Neuronal stem cell (in vitro differentiated cells): ENCODE measurements at places on chromosomes 1 and 21.

- H3K4me1 ChIP-seq, result no peaks in the 10 kb centered on the region
- H3K27me3 ChIP-seq, result no peaks in the 10 kb centered on the region
- no peak overlapping the region for H3K27ac ChIP-seq
- H3K4me3 ChIP-seq, result no peak overlapping the region
Measured at GRCh38 chr21:45123440-45123839, 49.1 kb downstream of the ADARB1 start.

DNA sequence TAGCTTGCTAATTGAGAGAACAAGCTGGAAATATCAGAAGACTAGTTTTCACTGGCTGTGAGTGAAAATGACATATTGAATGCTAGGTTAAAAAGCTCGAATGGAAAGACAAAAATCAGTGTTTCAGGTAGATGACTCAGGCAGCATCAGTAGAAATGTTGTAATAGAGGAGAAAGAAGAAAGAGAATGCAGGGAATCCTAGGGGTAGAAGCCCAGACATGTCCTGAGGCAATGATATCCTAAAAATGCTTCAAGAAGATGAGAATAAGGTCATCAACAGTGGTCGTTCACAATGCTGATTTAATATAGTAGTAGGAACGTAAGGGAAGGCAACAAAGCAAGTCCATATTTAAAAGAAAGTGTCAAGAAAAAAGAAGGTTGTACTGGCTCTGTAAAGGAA, 96.7 kb upstream of the HP1BP3 start:
- H3K36me3 ChIP-seq, result peaks cover 3% of the 10 kb centered on the region
- no peak for DNase-seq
- H3K4me1 ChIP-seq, result peaks cover 2% of the 10 kb centered on the region
- no peak overlapping the region for H3K4me3 ChIP-seq
- no peaks in the 10 kb centered on the region for H3K27me3 ChIP-seq

DNA sequence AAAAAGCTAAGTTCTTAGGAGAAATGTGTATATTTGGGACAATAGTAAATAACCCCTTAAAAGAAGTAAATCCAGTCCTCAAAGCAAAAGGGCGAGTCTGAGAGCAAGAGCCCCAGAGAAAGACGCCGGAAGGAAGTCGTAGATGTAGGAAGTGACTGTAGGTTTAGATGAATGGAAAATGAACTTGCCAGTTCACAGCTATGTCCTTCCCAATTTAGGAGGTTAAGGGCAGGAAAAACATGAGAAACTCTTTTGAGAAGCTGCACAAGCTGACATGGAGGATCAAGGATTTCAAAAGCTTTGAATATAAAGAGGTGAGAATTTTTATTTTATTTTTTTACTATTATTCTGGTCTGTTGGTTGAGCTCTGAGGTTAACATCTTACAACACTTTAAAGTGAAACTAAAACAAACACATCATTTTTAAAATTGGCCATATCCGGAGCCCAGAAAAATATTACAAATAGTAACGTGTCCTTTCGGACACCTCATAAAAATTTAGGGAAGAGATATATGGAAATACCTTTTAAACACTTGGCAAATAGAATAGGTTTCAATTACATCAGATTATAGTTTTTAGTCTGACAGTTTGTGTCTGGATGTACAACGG, 1178.6 kb downstream of the MRPL39 start:
- H3K27ac ChIP-seq, result no peak overlapping the region
- H3K36me3 ChIP-seq, result no peaks in the 10 kb centered on the region
- H3K4me3 ChIP-seq, result no peak overlapping the region
- no peak for DNase-seq

DNA sequence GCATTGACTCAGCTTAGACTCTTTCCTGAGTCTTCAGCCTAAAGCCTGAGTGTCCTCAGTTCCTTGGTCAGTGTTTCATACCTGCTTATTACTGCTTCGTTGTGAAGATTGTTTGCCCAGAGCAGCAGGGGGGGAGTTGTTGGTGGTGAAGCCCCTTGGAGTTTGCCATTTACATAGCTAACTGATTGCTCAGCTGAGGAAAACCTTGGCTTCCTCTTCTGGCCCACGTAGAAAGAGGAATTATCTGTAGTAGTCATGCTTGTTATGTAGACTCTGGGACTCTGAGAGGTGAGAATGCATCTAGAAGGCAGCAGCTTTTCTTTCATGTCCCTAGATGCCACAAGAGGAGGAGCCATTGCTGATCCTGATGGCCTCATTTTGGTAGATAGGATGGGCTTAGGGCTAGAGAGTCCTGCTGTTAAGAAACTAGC, 125.9 kb downstream of the MAST2 start:
- no peak for DNase-seq
- no peaks in the 10 kb centered on the region for H3K27me3 ChIP-seq
- peaks cover 16% of the 10 kb centered on the region for H3K4me1 ChIP-seq
- no peaks in the 10 kb centered on the region for H3K36me3 ChIP-seq
- H3K4me3 ChIP-seq, result no peak overlapping the region

DNA sequence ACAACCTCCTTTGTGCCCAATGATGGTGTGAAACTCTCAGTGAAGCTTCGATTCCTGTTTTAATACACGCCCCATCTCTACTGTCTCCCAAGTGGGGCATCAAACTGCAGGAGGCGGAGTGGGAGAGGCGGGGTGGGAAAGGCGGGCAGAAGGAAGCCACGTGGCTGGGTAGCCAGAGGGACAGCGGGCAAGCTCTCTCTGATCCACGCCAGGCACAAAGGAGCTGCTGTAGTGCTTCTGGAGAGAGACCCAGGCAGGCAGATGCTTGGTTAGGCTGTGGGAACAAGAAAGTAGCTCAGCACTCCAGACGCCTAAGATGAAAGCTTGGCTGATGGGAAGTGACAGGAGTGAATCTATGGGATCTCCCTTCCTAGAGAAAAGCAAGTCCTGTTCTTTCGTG, 25.7 kb downstream of the TRIM67 start:
- H3K27ac ChIP-seq, result no peak overlapping the region
- H3K36me3 ChIP-seq, result no peaks in the 10 kb centered on the region
- peaks cover 11% of the 10 kb centered on the region for H3K27me3 ChIP-seq
- no peak for DNase-seq
- peaks cover 11% of the 10 kb centered on the region for H3K4me1 ChIP-seq

DNA sequence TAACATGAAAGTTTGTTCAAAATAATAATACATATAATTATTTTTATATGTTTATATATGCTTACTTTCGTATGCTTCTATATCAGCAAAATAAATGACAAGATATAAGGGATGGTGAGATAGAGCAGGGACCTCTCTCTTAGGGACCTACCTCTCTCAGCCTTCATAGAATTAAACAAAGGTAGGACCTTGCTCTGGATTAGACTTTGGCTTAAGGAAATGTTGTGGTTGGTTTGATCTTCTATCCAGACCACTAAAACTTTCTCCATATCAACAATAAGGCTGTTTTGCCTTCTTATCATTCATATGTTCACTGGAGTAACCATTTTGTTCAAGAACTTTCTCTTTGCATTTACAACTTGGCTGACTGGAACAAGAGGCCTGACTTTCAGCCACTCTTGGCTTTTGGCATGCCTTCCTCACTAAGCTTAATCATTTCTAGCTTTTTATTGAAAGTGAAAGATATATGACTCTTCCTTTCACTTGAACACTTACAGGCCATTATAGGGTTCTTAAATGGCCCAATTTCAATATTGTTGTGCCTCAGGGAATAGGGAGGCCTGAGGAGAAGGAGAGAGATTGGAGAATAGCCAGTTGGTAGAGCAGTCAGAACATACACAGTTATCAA, 14.4 kb downstream of the FRRS1 start:
- H3K27ac ChIP-seq, result no peak overlapping the region

DNA sequence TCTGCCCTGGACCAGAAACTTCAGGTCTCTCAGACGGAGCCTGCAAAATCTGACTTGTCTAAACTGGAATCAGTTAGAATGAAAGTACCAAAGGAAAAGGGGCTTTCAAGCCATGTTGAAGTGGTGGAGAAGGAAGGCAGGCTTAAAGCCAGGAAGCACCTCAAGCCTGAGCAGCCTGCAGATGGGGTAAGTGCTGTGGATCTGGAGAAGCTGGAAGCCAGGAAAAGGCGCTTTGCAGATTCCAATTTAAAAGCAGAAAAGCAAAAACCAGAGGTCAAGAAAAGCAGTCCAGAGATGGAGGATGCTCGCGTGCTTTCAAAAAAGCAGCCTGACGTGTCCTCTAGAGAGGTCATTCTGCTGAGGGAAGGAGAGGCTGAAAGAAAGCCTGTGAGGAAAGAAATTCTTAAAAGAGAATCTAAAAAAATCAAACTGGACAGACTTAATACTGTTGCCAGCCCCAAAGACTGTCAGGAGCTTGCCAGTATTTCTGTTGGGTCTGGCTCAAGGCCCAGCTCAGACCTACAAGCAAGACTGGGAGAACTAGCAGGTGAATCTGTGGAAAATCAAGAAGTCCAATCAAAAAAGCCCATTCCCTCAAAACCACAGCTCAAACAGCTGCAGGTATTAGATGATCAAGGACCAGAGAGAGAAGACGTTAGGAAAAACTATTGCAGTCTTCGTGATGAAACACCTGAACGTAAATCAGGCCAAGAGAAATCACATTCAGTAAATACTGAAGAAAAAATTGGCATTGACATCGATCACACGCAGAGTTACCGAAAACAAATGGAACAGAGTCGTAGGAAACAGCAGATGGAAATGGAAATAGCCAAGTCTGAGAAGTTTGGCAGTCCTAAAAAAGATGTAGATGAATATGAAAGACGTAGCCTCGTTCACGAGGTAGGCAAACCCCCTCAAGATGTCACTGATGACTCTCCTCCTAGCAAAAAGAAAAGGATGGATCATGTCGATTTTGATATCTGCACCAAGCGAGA, 46.6 kb downstream of the ZBTB17 start:
- no peak for DNase-seq
- H3K4me1 ChIP-seq, result no peaks in the 10 kb centered on the region
- no peak overlapping the region for H3K4me3 ChIP-seq
- H3K27me3 ChIP-seq, result no peaks in the 10 kb centered on the region

- H3K27me3 ChIP-seq, result peaks cover 9% of the 10 kb centered on the region
- DNase-seq, result no peak
- H3K4me1 ChIP-seq, result no peaks in the 10 kb centered on the region
- no peak overlapping the region for H3K27ac ChIP-seq
- H3K4me3 ChIP-seq, result no peak overlapping the region
Measured at GRCh38 chr1:200919386-200919785, 24.7 kb downstream of the INAVA start.

GRCh38 chr1:206575165-206575893, 36.9 kb downstream of the EIF2D start:
- H3K36me3 ChIP-seq, result no peaks in the 10 kb centered on the region
- no peak overlapping the region for H3K4me3 ChIP-seq
- DNase-seq, result no peak
- no peaks in the 10 kb centered on the region for H3K27me3 ChIP-seq
- no peak overlapping the region for H3K27ac ChIP-seq

GRCh38 chr1:203511513-203511912, 17.6 kb downstream of the OPTC start:
- no peaks in the 10 kb centered on the region for H3K36me3 ChIP-seq
- H3K27me3 ChIP-seq, result peaks cover 9% of the 10 kb centered on the region
- H3K4me1 ChIP-seq, result peaks cover 58% of the 10 kb centered on the region
- H3K27ac ChIP-seq, result no peak overlapping the region
- no peak for DNase-seq
- H3K4me3 ChIP-seq, result no peak overlapping the region

- DNase-seq, result no peak
- H3K4me3 ChIP-seq, result no peak overlapping the region
- peak overlapping the region; percentile 86 for H3K27ac ChIP-seq
- H3K27me3 ChIP-seq, result no peaks in the 10 kb centered on the region
Measured at GRCh38 chr1:38989979-38990378, 1.1 kb upstream of the AKIRIN1 start.

- no peaks in the 10 kb centered on the region for H3K4me1 ChIP-seq
- no peak overlapping the region for H3K27ac ChIP-seq
- no peaks in the 10 kb centered on the region for H3K27me3 ChIP-seq
- H3K36me3 ChIP-seq, result no peaks in the 10 kb centered on the region
Measured at GRCh38 chr21:27502801-27503200, 535.9 kb upstream of the ADAMTS5 start.

- H3K4me3 ChIP-seq, result no peak overlapping the region
- H3K4me1 ChIP-seq, result no peaks in the 10 kb centered on the region
- DNase-seq, result no peak
- H3K36me3 ChIP-seq, result no peaks in the 10 kb centered on the region
Measured at GRCh38 chr1:65011983-65012382, 45.6 kb upstream of the JAK1 start.

GRCh38 chr1:100627936-100628335, 90.0 kb downstream of the GPR88 start:
- no peaks in the 10 kb centered on the region for H3K36me3 ChIP-seq
- H3K27me3 ChIP-seq, result no peaks in the 10 kb centered on the region
- H3K4me3 ChIP-seq, result no peak overlapping the region
- no peak overlapping the region for H3K27ac ChIP-seq
- no peak for DNase-seq
- no peaks in the 10 kb centered on the region for H3K4me1 ChIP-seq
